HCT116 (cell line): ENCODE measurements at places on chromosomes 12 and 14. TPM values are rescaled to one million over a fixed set of nuclear protein-coding genes. Genes with fewer than 3 reads are reported as not detected.

DNA sequence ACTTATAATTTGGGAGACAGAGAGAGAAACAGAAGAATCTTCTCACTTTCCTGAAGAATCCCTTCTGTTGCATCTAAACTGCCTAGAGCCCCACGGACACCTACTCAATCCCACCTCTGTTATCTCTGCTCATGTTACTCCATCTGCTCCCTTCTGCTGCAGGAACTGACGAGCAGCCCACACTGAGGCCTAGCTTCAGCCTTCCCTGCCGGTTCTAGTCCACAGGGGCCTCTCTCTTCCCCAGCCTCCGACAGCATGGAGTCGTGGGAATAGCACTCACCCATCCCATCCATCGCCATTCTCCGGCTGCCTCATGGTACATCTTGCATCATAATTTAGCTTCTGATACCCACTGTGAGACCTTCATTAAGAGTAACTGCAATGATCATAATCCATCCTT is 4.0 kb downstream of the RAB15 start:
- H3K27ac ChIP-seq, result no peak overlapping the region
- peaks cover 40% of the 10 kb centered on the region for H3K4me1 ChIP-seq
- no peak overlapping the region for H3K4me3 ChIP-seq
- no peaks in the 10 kb centered on the region for H3K36me3 ChIP-seq
- DNase-seq, result no peak

- peaks cover 50% of the 10 kb centered on the region for H3K4me1 ChIP-seq
- H3K4me3 ChIP-seq, result no peak overlapping the region
- no peaks in the 10 kb centered on the region for H3K27me3 ChIP-seq
- no peaks in the 10 kb centered on the region for H3K36me3 ChIP-seq
Measured at GRCh38 chr12:93802698-93803423, 125.7 kb downstream of the CRADD start.

- no peaks in the 10 kb centered on the region for H3K27me3 ChIP-seq
- DNase-seq, result no peak
- no peak overlapping the region for H3K27ac ChIP-seq
- no peak overlapping the region for H3K4me3 ChIP-seq
- H3K4me1 ChIP-seq, result peaks cover 28% of the 10 kb centered on the region
Measured at GRCh38 chr14:104749111-104749649, 3.8 kb upstream of the SIVA1 start.

- no peak overlapping the region for H3K4me3 ChIP-seq
- no peak for DNase-seq
- no peak overlapping the region for H3K27ac ChIP-seq
- no peaks in the 10 kb centered on the region for H3K4me1 ChIP-seq
- no peaks in the 10 kb centered on the region; the same call in 1 of the 2 replicates for H3K36me3 ChIP-seq
- H3K27me3 ChIP-seq, result no peaks in the 10 kb centered on the region
Measured at GRCh38 chr14:103770902-103771301, 55.3 kb downstream of the ZFYVE21 start.

GRCh38 chr12:124457287-124458219 is 109.9 kb downstream of the NCOR2 start:
- H3K4me1 ChIP-seq, result peaks cover 18% of the 10 kb centered on the region
- H3K27ac ChIP-seq, result no peak overlapping the region
- no peak overlapping the region for H3K4me3 ChIP-seq
- H3K27me3 ChIP-seq, result no peaks in the 10 kb centered on the region

GRCh38 chr14:98290596-98290995 is 981.4 kb downstream of the BCL11B start:
- no peak for DNase-seq
- no peaks in the 10 kb centered on the region for H3K27me3 ChIP-seq
- no peaks in the 10 kb centered on the region for H3K4me1 ChIP-seq
- H3K4me3 ChIP-seq, result no peak overlapping the region

DNA sequence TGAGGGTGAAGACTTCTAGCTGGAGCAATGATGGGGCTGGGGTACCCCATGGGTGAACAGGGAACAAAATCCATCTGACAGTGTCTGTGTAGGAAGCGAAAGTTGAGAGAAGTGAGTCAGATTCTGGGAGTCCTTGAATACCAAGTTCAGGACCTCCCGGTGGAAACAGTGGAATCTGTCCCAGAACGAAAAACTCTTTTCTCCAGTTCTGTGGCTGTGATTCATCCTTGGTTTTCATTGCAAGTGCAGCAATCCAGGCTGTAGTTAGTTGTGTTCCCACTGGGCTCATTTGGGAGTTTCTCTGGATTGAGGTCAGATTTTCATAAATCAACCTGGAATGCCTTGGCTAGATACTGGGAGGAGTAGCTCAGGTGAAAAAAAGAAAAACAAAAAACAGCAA is 120.7 kb downstream of the C12orf75 start:
- no peak overlapping the region for H3K4me3 ChIP-seq
- H3K27me3 ChIP-seq, result no peaks in the 10 kb centered on the region; the same call in 1 of the 2 replicates
- no peaks in the 10 kb centered on the region for H3K36me3 ChIP-seq
- no peak for DNase-seq
- H3K4me1 ChIP-seq, result no peaks in the 10 kb centered on the region
- H3K27ac ChIP-seq, result no peak overlapping the region

DNA sequence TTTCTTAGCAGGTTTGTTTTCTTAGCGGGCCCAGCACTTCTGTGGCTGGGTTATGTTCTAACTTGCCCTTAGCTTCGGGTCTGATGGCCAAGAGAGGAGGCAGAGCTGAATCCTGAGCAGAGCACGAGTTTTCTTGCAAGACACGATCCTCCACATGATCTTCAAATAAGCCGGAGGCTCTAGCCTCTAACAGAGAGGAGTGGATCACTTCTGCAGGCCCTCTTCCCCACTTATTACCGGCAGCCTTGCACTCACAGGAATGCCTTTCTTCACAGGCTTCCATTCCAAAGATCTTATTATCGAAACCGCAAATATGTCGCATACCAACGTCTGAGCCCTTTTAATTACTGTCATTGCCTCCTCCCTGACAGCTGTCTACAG is 79.5 kb downstream of the SINHCAF start:
- H3K4me3 ChIP-seq, result no peak overlapping the region
- no peak for DNase-seq
- no peaks in the 10 kb centered on the region for H3K4me1 ChIP-seq

GRCh38 chr14:93994919-93995682 is 2.0 kb upstream of the CCDC197 start:
- H3K36me3 ChIP-seq, result no peaks in the 10 kb centered on the region
- peaks cover 28% of the 10 kb centered on the region for H3K4me1 ChIP-seq
- DNase-seq, result no peak
- H3K4me3 ChIP-seq, result no peak overlapping the region

GRCh38 chr14:80264702-80265101 is 53.4 kb upstream of the DIO2 start:
- no peak overlapping the region for H3K4me3 ChIP-seq
- H3K36me3 ChIP-seq, result no peaks in the 10 kb centered on the region
- DNase-seq, result no peak

DNA sequence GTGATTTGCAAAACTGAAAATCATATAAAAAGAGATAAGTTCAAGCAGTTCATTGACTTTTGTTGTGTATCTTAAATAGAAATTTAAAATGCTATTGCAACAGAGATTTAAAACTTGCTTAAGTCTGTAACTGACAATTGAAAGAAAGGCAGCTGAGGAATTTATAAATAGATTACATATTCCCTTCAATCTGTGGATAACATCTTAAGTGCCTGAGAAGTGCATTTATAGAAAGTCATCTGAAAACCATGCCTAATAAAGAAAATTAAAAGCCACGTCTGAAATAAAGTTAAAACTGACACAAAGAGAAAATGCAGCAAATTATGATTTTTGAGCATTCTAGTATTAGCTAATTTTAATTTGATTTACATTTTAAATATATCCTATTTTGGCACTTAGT is 479.8 kb downstream of the MDGA2 start:
- no peaks in the 10 kb centered on the region for H3K4me1 ChIP-seq
- no peak overlapping the region for H3K27ac ChIP-seq
- no peak overlapping the region for H3K4me3 ChIP-seq
- no peak for DNase-seq
- H3K27me3 ChIP-seq, result no peaks in the 10 kb centered on the region

DNA sequence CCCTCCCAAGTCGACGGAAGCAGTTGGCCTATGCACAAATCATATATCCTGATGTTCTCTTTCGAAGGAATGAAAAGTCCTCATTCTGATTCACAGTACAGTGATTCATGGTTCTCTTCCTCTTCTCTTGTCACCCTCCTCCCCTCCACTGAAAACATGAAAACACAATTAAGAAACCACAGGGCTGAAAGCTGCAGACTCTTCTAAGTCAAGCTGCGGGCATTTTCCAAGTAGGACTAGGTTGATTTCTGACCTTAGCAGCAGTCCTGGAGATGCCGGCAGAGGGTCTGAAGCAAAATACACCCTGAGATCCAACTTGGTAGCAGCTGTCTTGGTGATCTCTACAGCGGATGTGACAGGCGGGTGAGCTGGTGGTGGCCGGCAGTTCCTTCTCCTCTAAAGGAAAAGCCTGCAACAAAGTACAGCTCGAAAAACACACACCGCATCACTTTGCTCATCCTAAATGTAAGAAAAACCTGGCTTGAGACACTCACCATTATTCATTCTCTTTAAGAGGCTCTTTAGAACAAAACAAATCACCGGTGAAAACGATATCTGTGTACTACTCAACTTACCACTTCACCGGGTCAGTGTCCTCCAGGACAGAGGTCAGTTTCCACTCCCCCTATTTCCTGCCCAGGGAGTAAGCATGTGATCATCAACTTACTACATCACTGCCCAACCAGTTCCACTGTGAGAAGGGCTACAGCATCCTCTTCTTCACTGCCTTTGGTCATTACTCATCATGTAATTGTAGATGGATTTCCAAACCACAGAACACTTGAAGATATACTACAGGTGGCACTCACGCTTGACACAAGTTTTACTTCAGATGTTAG is 6.0 kb downstream of the TMCC3 start:
- no peak overlapping the region for H3K4me3 ChIP-seq
- no peak overlapping the region for H3K27ac ChIP-seq
- no peaks in the 10 kb centered on the region for H3K27me3 ChIP-seq
- no peaks in the 10 kb centered on the region for H3K36me3 ChIP-seq

The BTG1 gene
- total RNA-seq, result 57.3 TPM

The HEBP1 gene
- 41.0 TPM for total RNA-seq

The MYH6 gene
- not detected for total RNA-seq

The TNFAIP2 gene
- 74.8 TPM for total RNA-seq

The CD63 gene
- 355 TPM for total RNA-seq

The KRT73 gene
- total RNA-seq, result not detected

The DCP1B gene
- total RNA-seq, result 13.8 TPM

The PITPNM2 gene
- total RNA-seq, result 15.2 TPM

The TTC9 gene
- total RNA-seq, result 2.4 TPM

The RHEBL1 gene
- 2.8 TPM for total RNA-seq
